Astrocyte (in vitro differentiated cells and primary cell): ENCODE measurements at places on chromosomes 1 and 21. TPM values are rescaled to one million over a fixed set of nuclear protein-coding genes. Genes with fewer than 3 reads are reported as not detected.

STK40 gene
- 69.6 and 71.1 TPM in 2 replicates for total RNA-seq

CHODL gene
- total RNA-seq, result 0.36 and 0.38 TPM in 2 replicates

DNA sequence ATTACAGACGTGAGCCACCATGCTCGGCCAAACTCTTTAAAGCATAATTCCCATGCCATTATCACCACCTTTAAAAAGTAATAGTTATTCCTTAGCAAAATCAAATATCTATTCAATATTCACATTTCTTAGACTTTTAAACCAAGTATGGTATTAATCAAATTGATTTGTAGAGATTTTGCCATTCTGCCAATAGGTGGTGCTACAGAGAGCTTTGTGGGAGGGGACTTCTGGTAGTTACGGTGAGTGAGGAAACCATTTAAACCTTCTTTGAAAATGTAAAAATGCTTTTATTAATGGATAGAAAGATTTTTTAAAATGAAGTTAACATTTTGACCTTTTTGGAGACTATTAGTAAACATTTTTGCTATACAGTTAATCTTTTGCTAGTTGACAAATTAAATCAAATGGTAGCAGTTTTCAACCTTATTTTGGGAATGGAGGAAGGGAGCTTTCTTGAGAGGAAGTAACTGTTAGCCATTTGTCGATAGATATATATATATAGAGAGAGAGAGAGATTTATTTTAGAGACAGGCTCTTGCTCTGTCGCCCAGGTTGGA, 19.3 kb downstream of the IARS2 start:
- H3K36me3 ChIP-seq, result peaks cover 27% of the 10 kb centered on the region
- H3K4me1 ChIP-seq, result no peaks in the 10 kb centered on the region
- H3K4me3 ChIP-seq, result no peak overlapping the region

DNA sequence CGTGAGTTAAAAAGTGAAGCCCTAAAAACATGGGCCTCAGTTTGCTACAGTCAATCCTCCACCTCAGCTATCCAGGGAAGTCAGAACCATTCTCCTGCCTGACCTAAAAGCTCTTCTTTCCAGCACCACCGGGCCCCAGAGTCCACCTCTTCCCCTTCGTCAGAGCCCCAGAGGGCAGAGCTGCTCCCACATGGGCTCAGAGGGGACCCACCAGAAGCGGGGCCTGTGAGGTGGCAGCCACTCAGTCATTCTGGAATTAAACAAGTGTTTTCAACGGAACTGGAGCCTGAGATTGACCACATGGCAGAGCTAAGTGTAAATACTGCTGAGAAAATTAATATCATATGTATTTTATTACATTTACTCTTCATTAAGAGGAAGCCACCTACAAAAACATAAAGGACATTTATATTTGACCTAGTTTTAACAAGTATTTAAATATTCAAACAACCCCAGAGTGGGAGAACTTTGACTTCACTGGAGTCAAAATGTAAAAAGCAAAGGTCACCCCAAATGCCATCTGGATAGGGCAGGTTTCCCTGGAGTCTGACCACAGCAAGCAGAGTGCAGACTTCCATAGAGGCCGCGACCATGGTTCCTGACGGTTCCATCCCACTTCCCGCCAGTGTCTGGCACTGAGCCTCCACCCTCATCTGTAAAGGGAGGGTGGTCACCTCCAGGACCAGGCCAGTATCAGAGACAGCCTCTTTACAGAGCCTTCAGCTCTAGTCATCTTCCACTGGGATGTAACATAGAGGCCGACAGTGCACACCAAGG, 1.8 kb downstream of the SUMO3 start:
- no peaks in the 10 kb centered on the region for H3K27me3 ChIP-seq
- H3K27ac ChIP-seq, result no peak overlapping the region
- H3K4me3 ChIP-seq, result no peak overlapping the region

GRCh38 chr21:17726047-17726829, 92.9 kb downstream of the C21orf91 start:
- H3K4me1 ChIP-seq, result no peaks in the 10 kb centered on the region
- no peaks in the 10 kb centered on the region for H3K27me3 ChIP-seq
- DNase-seq, result no peak
- no peak overlapping the region for H3K27ac ChIP-seq
